ENCODE measurements at places on chromosomes 5 and 9.

- DNase-seq, result no peak
These were observed 1.2 kb downstream of the CCNH start for GRCh38 chr5:87411586-87411972.

DNA sequence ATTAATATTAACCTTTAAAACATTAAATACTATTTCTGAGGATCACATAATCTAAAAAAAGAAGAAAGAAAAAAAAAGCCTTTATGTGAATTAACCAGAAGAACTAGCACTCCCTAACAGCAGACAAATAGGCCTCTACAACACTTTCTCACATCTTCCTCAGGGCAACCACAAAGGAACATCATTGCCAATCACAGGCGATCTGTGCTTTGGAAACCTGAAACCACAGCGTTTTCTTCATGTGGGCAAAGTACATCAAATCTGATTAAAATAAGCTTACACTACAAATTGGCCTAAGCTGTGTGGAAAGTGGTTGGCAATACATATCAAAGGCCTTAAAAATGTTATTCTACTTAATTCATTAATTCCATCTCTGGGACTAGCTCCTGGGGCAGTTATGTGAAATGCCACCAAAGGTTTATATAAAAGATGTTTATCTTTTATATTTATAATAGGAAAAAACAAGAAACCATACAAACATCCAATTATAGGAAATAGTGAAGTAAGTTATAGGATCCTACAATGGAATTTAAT lies 184.8 kb upstream of the TBCA start:
- DNase-seq, result no peak

- DNase-seq, result no peak
These were observed 1.4 kb upstream of the N4BP3 start for GRCh38 chr5:178111925-178112324.

- no peak for DNase-seq
These were observed 50.3 kb downstream of the SNCAIP start for GRCh38 chr5:122362361-122362760.

DNA sequence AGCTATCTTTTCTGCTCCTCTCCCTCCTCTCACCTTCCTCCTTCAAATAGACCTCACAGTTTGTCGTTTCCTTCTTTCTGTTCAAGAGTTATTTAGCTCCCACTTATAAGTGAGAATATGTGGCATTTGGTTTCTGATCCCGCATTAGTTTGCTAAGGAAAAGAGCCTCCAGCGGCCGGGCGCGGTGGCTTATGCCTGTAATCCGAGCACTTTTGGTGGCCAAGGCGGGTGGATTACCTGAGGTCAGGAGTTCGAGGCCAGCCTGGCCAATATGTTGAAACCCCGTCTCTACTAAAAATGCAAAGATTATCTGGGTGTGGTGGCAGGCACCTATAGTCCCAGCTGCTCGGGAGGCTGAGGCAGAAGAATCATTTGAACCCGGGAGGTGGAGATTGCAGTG lies 2101.6 kb downstream of the MAT2B start:
- no peak for DNase-seq

DNA sequence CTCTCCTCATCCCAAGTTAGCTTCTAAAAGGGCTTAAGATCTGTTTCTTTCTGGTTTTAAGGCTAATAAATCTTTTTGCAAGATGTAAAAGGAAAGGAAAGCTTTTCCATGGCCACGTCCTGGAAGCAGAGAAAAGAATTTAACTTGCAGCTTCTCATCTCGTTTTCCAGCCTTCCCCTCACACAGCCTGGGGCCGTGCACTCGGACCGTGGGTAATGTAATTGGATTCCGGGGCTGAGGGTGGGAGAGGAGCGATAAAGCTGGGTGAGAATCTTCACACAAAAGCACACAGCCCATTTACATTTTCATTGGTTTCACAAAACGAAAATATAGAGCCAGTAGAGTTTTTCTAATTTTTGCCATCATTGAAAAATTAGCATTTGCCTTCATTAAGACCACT lies 91.2 kb downstream of the IRX2 start:
- DNase-seq, result no peak

GRCh38 chr5:130222573-130222972 lies 318.3 kb downstream of the CHSY3 start:
- no peak for DNase-seq

GRCh38 chr9:26656003-26656870 lies 236.4 kb downstream of the CAAP1 start:
- peak; percentile 10 for DNase-seq

DNA sequence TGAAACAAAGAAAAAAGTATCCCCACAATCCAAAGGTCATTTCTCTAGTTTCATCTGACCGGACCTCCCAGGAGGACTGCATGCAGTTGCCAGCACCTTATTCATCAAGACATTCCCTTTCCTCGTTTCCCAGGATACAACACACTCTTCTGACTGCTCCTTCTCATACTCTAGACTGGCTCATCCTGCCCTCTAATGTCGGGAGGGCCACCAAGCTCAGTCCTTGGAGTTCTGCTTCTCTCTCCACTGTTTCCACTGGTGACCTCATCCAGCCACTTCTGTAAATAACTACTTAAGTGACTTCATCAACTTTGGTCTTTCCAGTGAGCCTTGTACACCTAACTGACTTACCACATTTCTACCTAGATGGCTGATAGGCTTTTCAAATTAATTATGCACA lies 179.1 kb downstream of the EPB41L4A start:
- DNase-seq, result no peak

- no peak for DNase-seq
These were observed 241.5 kb downstream of the NR3C1 start for GRCh38 chr5:143161885-143162540.

DNA sequence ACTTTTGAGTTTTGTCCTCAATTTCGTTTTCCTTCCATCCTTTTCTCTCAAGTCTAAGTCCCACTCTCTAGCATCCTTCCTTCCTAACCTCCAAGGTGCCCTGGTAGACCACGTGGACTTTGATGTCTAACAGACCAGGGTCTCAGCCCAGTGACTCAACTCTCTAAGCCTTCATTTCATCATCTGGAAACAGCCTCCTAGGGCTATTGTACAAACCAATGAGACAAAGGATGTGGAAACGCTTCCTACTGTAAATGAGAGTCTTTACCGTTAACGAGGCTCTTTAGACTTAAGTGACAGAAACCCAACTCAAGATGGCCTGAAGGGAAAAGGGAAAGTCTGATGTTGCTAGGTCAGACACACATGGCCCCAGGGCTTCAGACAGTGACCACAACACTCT lies 49.2 kb upstream of the CPLX2 start:
- DNase-seq, result no peak

GRCh38 chr5:37839407-37840052 lies at the start of gene GDNF:
Gene GDNF, minus strand, starts transcription at chr5:37840041. Its CDS starts 5,245 bp downstream, at chr5:37834796.
- peak; percentile 23 for DNase-seq

DNA sequence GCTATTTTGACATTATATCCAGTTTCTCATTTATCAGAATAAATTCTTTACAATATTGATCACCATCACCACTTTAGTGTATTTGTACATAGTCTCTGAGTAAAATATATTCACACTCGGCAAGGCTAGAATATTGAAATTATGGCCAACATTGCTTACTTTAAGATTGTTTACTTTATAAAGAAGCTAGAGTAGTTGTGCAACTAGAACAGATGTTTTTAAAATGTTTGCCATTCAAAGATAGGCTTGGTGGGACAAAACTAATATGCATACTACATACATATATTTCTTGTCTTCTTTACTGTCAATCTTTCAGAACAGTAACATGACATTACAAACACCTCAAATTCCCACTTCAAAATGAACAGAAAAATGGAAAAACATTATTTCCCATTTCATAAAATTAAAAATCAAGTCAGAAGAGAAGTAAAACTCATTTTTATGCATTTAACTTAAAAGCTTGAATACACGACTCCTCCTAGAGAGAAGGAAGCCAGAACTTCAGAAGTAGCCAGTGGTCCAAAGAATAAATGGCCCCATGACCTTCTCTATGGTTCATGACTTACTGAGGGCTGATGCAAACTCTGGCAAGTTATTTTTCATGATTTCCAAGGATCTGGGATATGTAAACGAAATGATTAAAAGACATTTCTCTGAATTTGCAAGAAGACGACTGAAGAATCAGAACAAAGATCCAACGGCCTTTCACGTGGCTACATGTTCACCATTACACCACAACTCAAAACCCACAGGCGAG lies 14.1 kb downstream of the MTX3 start:
- DNase-seq, result no peak

DNA sequence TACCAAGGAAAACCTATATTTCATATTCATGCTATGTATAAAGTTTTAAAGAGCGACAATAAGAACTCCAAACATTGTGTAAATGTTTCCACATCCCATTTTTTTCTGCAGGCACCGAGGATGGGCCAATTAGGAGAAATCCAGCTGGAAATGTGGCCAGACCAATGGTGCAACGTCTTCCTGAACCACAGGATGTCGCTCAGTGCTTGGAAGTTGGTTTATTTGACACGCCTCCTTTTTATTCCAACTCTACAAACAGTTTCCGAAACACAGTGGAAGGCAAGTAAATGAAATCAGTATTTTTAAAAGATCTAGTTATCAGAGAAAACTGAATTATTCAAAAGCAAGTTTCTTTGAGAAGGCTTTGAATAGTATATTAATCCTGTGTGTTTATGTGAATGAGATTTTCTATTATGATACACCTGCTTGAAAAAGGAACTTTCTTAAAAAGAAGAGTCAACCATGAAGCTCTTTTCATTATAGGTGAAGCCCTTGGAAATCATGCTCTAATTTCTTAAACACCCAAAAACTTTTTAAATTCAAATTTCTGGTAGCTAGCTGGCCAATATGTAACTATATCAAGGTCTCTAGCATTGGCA lies 9.1 kb downstream of the TYRP1 start:
- peak; percentile 66 for DNase-seq

DNA sequence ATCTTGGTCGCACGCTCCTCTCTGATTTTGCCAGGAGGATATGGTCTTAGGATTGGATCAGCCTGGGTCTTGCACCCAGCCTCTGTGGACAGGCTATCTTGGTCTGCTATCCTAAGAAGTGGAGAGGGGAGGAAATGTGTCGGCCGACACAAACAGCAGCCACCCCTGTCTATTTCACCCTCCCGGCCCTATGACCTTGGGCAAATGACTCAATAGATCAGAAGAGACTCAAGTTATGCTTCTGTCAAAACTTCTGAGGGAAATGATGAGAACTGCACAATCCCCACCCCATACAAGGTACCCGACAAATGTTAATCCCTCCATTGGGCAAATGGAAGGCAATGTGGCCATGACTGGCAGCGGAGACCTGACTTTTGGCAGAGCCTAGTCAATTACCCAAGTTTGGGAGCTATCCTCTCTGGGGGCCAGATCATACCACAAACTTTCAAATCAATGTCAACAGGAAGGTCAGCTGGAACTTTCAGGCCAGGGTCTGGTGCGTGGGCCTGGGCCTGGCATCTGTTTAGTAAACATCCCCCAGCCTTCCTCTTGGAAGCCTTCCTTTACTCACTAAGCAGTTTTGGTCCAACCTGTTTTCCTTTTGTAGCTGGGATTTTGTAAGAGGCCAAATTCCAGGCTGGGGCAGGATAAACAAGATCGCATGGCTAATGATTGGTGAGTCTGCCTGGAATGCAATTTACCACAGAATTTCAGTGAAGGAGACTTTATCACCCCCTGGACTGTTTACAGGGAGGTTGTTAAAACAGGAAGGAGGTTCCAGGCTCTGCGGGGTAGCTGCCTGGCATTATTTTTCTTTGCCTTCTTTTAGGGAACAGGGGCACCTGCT lies 64.2 kb upstream of the CPEB4 start:
- DNase-seq, result peak; percentile 93

- DNase-seq, result no peak
These were observed 23.7 kb upstream of the PTGES start for GRCh38 chr9:129776566-129776937.

DNA sequence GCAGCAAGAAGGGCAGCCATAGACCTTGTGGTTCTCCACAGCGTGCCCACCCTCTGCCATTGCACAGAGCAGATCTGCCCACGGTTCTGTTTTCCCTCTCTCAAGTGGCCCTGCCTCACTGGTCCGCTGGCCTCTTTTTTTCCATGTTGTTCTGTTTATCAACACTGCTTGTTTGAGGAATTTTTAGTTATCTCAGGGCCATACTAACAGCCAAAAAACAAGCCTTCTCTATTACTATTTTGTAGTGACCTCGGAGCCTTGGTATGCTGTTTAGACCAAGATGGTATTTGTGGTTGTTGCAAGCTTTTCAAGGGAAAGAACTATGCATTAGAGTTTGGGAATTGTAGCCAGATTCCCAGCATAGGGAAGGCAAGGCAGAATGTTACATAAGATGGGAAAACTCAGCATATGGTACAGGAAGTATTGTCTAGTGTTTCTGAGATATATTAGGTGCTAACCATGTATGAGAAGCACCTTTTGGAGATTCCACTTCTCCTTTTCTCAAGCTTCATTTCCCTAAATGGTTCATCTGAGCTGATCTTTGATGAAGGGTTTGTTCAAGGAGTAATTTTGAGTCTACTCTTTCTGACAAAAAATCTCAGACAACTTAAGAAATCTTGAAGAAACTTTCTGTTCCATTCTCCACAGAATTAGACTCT lies 54.3 kb downstream of the NUP214 start:
- no peak for DNase-seq

GRCh38 chr9:128061275-128061960 lies 5.7 kb downstream of the NAIF1 start:
- no peak for DNase-seq

Data from LNCaP clone FGC (cell line).